Naive thymus-derived CD8-positive, alpha-beta T cell (primary cell): ENCODE measurements at places on chromosomes 6 and 20.
A peak's percentile ranks its signal among the peaks of the same experiment; 100 is the strongest.

DNA sequence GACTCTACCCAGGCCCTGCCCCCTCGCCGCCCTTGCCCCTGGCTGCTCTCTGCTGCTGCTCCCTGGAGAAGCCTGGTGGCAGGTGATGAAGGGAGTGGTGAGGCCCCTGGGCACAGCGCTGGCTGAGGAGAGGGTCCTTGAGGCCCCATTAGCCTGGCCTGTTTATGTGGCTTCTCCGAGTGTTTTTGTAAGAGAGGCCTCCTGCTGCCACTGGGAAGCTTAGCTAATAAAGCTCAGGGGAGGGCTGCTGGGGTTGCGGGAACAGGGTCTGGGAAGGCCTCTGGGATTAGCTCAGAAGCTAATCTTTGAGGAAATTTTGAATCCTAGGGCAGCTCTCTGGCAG, 15.5 kb downstream of the EBF4 start:
- no peak for DNase-seq

DNA sequence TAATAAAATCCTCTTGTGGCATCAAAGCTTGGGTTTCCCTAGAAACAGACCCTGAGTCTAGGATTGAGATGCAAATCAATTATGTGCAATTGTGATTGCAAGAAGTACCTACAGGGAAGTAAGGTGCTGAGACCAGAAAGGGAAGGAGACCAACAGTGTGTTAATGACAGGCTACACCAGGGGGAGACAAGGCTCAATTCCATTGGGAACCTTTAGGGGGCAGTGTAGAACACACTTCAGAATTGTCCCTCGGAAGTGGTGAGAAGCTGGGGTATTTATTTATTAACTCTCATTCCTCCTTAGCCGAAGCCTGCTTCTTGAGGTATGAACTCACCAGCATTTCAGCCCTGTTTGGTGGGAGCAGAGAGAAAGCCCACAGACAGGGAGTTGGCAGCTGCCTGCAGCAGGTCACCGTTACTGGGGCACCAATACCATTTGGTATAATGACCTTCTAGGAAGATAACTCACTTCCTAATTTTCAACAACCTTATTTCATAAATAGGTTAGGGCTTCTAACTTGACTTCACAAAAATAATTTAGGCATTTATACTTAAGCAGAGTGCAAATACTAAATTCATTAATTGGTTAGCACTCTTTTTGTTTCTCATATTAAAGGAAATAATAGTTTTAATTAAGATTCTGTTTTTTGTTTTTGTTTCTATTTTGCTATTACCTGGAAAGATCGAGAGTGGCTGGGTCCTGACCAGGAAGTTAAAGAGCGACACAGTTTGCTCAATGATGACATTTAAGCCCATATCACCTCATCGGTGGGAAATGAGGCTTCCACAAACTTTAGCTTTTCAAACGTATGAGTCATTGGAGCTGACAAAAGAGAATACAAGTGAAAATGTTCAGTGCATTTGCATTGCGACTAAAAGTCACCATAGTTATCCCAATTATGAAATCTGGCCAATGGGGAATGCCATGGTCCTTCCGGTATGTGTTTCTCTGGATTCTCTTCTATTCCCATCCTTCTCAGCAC, 94.8 kb downstream of the BTBD3 start:
- DNase-seq = peak; percentile 1

DNA sequence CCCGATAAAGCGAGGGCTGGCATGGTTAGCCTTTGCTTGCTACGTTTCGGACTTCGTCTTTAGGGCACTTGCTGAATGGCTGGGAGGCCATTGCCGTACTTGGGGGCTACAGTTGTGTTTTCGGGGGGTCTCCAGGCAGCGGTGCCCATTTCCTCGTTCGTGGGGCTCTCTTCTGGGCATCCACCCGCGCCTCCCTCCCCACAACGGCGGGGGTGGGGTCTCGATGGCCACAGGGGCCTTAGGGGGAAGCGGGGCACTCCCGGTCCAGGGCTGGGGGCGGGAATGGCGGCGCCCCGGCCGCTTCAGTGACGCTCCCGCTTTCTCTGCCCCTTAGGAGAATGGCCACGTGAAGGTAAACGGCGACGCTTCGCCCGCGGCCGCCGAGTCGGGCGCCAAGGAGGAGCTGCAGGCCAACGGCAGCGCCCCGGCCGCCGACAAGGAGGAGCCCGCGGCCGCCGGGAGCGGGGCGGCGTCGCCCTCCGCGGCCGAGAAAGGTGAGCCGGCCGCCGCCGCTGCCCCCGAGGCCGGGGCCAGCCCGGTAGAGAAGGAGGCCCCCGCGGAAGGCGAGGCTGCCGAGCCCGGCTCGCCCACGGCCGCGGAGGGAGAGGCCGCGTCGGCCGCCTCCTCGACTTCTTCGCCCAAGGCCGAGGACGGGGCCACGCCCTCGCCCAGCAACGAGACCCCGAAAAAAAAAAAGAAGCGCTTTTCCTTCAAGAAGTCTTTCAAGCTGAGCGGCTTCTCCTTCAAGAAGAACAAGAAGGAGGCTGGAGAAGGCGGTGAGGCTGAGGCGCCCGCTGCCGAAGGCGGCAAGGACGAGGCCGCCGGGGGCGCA, 2.4 kb downstream of the MARCKS start:
- DNase-seq = no peak

- DNase-seq = no peak
These were observed 38.3 kb downstream of the DAAM2 start for GRCh38 chr6:39830444-39830843.

DNA sequence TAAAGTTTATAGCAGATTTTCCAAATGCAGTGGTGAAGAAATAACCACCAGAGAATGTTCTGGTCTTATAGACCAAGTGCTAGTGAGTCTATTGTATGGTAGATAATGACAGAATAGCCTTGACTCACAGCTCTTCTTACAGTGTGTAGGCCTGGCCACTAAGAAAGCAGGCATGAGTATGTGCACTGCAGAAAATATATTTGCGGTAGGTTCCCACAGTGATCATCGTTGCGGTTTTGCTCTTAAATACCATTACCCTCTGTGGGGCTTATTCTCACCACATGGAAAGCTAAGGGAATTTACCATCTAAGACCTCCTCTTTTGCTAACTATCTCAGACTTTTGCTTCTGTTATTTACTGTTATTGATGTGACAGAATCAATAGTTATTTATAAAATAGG, 212.3 kb upstream of the SYNDIG1 start:
- DNase-seq = no peak

DNA sequence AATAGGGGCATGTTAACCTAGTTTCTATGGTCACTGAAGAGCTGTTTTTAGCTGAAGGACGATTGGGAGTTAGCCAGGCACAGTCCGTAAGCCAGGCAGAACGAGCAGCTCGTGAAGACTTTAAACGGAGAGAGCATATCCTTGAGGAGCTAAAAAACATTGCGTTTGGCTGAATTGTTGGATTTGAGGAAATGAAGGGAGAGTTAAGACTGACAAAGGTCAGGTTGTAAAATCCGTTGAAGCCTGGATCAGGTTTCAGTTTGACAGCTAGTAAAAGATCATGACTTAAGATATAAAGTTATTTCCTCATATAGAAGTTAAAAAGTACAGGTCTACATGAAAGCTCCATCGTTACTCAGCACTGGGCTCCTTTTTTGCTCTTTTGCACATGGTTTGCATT, 2.8 kb downstream of the DBNDD2 start:
- no peak for DNase-seq

GRCh38 chr6:110103260-110103659, 76.2 kb downstream of the WASF1 start:
- DNase-seq = no peak

- DNase-seq = no peak
These were observed 8.0 kb upstream of the PERP start for GRCh38 chr6:138115201-138115600.

GRCh38 chr6:37225350-37226169, 32.0 kb upstream of the TBC1D22B start:
- DNase-seq = no peak

GRCh38 chr6:170443151-170443662, 109.9 kb downstream of the PSMB1 start:
- no peak for DNase-seq

- DNase-seq = no peak
These were observed 44.0 kb upstream of the POU5F1 start for GRCh38 chr6:31214516-31214915.

- DNase-seq = no peak
These were observed 38.0 kb downstream of the PHIP start for GRCh38 chr6:79040083-79040482.

DNA sequence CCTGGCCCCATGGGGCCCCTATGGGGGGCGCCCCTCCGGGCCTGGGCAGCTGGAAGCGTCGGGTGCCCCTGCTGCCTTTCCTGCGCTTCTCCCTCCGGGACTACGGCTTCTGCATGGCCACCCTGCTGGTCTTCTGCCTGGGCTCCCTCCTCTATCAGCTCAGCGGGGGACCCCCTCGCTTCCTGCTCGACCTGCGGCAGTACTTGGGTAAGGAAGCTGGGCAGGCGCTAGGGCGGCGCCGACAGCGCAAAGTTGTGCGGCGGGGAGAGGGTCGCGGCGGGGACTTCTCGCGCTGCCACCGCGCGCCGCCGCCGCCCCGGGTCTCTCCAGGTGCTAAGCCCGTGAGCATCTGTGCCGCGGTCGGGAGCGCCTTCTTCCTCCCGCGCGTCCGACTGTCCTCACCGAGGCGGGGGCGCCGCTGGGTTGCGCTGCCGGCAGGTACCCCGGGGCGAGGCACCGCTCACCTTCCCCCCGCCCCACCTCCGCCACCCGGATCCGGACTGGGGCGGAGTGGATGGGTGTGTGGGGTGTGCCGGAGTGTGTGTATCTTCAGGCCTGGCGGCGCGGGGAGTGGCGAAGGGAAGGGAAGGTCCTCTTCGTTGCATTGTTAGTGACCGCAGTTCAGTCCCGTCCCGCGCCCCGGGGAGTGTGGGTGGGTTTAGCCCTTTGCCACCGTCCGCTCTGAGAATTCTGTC, 788 bp downstream of the UST start:
- peak; percentile 74 for DNase-seq

GRCh38 chr20:32484225-32484957, 100.7 kb downstream of the NOL4L start:
- DNase-seq = no peak

- DNase-seq = no peak
These were observed 19.4 kb upstream of the BAK1 start for GRCh38 chr6:33599413-33599938.

- no peak for DNase-seq
These were observed 242.2 kb downstream of the NRN1 start for GRCh38 chr6:5764401-5764955.

DNA sequence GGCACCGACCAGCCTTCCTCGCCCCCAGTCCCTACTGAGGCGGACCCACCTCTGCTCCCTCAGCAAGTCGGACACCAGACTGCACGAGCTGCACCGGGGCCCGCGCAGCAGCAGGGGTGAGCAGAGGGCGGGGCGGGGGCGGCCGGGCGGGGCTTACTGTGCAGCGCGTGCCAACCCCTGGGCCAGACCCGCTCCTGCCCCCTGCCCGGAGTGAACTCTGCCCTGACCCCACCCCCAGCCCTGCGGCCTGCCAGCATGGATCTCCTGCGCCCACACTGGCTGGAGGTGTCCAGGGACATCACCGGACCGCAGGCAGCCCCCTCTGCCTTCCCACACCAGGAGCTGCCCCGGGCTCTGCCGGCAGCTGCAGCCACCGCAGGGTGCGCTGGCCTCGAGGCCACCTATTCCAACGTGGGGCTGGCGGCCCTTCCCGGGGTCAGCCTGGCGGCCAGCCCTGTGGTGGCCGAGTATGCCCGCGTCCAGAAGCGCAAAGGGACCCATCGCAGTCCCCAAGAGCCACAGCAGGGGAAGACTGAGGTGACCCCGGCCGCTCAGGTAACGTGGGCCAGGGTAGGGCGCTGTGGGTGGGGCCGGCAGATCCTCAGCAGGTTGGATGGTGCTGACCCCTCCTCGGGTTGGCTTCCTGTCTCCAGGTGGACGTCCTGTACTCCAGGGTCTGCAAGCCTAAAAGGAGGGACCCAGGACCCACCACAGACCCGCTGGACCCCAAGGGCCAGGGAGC, 1.5 kb upstream of the SLC2A4RG start:
- DNase-seq = peak; percentile 48

GRCh38 chr20:848193-848592, 14.7 kb downstream of the FAM110A start:
- DNase-seq = no peak

DNA sequence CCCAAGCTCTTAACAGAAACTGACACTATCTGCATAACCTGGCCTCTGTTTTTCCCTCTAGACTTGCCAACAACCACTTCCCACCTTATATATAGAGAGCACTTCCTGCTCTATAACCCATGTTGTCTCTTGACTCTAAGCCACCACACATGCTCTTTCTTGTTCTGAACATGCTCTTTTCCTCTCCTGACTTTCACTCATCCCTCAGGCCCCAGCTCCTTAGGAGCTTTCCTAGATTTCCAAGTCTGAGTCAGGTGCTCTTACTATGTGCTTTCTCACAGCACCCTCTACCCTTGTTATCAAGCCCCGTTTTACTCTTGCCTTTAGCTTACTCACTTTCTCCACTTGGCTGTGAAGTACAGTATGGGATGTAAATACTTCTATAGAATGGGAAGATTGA, 143.9 kb upstream of the EYA4 start:
- no peak for DNase-seq

- DNase-seq = no peak
These were observed 5.6 kb downstream of the PPP1R16B start for GRCh38 chr20:38810926-38811630.

GRCh38 chr6:157592541-157592940, 211.6 kb downstream of the ZDHHC14 start:
- no peak for DNase-seq

- DNase-seq = no peak
These were observed 195.2 kb downstream of the CENPW start for GRCh38 chr6:126535138-126535537.

DNA sequence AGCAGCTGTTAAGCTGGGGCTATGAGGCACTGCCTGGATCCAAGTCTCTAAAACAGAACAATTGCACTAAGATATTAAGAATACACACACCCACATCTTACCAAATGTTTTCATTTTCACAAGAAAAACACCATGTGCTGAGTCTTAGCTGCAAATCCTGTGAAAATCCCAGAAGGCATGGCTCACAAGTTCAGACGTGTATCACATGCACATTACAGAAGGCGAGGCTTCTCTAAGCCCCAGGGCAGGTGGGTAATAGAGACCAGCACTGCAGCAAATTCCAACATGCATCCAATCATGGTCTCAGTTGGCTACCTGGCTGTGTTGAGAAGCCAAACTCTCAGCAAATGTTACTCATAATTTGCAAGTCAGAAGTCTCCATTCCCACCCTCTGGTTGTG, 16.2 kb upstream of the CST3 start:
- DNase-seq = no peak

- no peak for DNase-seq
These were observed 10.1 kb upstream of the SLC22A7 start for GRCh38 chr6:43287717-43288679.

- peak; percentile 9 for DNase-seq
These were observed 83.3 kb downstream of the TAF4 start for GRCh38 chr20:61982191-61982950.

DNA sequence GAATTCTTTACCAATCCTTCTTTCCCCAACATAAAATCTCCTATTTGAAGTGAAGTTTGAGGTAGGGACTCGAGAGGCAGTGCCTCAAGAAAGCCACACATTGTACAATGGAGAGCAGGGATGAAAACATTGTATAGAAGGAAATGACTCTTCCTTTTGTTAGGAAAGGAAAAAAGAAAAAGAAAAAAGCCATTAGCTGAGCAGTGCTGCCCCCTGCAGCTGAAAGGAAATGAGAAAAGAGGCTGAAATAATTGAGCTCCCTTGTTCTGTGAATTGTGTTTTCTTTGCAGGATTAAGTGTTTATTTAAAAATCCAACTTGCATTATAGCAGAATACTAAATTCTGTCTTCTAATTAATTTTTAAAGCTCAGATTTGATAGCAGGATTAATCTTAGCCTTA, 162.9 kb upstream of the SASH1 start:
- DNase-seq = no peak
